ENCODE measurements at places on chromosomes 2 and 18. TPM values are rescaled to one million over a fixed set of nuclear protein-coding genes. Genes with fewer than 3 reads are reported as not detected.

Gene MALL
- total RNA-seq = 38.7 TPM

Gene TBR1
- not detected for total RNA-seq

Gene RBM43
- total RNA-seq = 3.9 TPM

Gene B3GNT7
- total RNA-seq = 1.7 TPM

Gene GRB14
- 2.2 TPM for total RNA-seq

Gene KCNIP3
- total RNA-seq = 5.2 TPM

Gene GALR1
- total RNA-seq = not detected

Gene FBLN7
- total RNA-seq = 6.5 TPM

Gene ZNF892
- total RNA-seq = 1.2 TPM

Gene VWC2L
- not detected for total RNA-seq

Gene POLR1A
- total RNA-seq = 11.9 TPM

Measured in lower leg skin (tissue), 4 donors.